ENCODE measurements at places on chromosomes 16 and 17.

GRCh38 chr17:67171560-67171959, 73.4 kb downstream of the HELZ start:
- DNase-seq, result no peak

DNA sequence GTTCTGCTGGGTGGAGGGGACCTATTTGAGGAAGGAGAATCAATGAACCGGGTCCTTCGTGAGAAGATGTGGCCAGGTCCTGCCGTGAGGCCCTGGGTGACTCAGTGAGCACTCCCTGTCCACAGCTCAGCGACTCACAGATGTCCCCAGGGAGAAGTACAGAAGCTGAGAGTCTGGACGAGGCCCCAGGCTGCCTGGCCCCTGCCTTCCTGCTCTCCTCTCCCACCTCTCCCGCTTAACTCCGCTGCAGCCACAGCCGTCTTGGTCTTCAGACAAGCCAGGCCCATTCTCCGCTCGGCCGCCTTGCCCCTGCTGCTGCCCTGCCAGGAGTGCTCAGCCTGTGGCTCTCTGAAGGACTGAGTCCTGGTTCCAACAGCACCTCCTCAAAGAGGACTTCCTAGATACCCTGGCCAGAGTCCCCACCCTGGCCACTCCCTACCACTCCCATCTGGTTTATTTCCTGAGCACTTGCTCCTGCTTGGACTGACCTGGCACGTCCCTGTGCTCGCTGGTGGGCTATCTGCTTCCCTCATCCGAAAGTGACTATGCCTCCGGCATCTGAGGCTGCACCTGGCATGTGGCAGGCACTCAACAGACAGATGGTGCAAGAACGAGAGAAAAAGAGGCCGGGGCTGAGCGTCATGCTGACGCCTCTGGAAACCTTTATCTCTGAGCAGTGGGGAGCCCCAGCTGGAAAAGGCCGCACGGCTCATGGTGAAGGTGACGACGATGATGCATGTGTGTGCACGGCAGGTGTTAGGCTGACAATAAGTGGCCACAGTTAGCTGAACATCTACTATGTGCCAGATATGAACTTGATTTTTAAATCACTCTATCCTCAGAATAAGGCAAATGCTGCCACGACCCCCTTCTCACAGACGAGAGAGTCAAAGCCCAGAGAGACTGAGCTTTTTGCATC, 9.2 kb upstream of the TNFRSF13B start:
- DNase-seq, result no peak

- no peak for DNase-seq
Measured at GRCh38 chr17:6591599-6592158, 35.3 kb upstream of the PITPNM3 start.

DNA sequence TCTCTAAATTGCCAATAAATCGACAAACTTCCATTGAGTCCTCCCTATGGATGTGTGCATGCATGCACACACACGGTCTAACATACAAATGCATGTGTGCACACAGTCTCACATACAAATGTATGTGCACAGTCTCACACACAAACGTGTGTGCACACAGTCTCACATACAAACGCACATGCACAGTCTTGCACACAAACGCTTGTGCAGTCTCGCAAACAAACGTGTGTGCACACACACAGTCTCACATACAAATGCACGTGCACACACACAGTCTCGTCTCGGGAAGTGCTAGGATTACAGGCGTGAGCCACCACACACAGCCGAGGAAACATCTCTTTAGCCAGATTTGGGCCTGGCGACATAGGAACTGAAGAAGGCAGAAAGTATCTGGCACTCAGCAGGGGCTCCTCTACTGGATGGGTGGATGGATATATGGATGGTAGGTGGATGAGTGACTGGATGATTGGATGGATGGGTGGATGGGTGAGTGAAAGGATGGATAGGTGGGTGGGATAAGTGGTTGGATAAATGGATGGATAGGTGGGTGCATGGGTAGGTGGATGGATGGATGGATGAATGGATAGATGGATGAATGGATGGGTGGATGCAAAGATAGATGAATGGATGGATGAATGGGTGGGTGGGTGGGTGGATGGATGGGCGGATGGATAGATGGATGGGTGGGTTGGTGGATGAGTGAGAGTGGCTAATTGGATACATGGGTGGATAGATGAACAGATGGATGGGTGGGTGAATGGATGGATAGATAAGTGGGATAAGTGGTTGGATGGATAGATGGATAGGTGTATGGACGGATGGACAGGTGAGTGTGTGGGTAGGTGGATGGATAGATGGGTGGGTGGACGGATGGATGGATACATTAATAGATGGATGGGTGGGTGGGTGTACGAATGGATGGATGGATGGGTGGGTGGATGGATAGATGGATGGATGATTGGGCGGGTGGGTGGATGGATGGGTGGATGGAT, 48.9 kb upstream of the FASN start:
- no peak for DNase-seq

DNA sequence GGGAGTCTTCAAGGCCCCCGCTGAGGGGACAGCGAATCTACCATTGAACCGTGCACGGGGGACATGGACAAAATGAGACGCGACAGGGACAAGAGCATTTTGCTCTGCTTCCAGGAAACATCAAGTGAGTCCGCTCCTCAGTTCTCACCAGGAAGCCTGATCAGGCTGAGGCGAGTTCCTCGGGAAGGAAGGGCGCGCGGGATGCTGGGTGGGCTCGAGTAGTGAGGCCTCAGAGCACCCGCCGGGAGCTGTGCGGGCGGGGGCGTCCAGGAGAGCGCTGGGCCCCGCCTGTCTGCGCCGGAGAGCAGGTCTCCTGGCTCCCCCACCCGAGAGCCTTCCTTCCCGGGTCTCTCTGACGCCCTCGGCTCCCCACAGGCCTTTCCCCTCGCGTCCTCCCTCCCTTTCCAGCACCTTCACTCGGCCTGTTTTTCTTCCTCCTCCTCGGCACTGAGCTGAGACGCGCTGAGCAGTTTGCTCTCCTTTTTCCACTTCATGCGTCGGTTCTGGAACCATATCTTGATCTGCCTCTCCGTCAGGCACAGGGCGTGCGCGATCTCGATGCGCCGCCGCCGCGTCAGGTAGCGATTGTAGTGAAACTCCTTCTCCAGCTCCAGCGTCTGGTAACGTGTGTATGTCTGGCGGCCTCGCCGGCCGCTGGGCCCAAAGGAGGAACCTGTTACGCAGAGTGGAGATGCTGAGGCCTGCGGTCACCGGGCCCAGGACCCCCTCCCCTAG, 2.6 kb upstream of the HOXB5 start:
- DNase-seq, result no peak

DNA sequence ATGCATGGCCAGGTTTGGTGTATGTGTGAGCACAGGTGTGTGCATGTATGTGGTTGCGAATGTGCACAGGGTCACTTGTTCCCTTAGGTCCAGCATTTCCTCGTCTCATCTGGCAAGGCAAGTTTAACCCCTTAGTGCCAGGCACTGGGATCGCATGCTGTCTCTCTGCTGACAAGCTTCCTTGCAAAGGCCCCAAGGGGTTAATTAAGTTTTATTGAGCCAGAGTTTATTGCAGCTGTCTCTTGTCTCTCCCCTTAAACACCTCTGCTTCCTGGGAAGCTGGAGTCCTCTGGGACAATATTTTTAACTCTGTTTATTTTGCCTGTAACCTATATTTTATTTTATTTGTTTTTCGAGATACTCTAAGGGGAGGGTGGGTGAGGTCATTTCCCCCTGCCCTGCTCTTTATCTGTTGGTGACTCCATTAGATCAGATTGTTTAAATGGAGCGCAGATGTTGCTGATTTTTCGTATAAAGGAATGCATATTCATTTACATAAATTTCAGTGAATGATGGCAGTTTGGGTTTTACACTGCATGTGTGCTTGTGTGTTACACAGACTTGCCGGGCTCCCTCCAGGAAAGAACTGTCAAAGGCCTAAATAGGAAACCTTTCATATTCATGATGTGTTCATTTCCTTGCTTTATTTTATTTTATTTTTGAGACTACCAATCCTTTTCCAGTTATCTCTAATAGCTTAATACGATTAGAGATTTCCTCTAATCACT, 99.7 kb downstream of the CBLN1 start:
- peak; percentile 38 for DNase-seq

GRCh38 chr17:77674358-77674757, 284.1 kb upstream of the TNRC6C start:
- no peak for DNase-seq

GRCh38 chr17:82065193-82065637, 389 bp downstream of the DUS1L start:
- DNase-seq, result no peak

DNA sequence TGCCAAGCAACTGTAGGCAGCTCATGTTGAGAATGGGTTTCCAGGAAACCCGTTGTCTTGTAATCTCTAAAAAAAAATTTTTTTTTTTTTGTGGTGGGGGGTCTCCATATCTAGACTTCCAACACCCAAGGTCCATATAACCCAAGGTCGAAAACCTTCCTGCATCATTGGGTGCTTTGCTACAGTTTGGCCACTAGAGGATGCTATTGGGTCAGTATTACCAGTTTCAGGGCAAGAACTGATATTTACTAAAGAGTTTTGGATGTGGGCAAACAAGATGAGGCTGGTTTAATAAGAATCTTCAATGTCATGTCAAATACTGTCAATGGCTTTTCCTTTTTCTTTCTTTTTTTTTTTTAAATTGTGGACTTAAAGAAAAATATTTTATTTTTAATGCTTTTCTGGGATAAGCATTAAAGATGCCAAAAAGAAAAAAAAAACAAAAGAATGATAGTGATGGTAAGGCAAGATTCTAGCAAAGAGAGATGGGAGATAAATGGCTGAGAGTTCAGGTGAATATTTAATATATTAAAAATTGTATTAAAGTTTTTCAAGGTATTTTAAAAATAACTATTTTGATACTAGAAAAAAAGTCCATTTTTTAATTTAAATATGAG, 62.2 kb downstream of the DHRS7C start:
- DNase-seq, result peak; percentile 40

GRCh38 chr16:4383591-4384444, 12.2 kb downstream of the VASN start:
- no peak for DNase-seq

GRCh38 chr17:34291721-34292348, 6.3 kb downstream of the CCL11 start:
- no peak for DNase-seq

DNA sequence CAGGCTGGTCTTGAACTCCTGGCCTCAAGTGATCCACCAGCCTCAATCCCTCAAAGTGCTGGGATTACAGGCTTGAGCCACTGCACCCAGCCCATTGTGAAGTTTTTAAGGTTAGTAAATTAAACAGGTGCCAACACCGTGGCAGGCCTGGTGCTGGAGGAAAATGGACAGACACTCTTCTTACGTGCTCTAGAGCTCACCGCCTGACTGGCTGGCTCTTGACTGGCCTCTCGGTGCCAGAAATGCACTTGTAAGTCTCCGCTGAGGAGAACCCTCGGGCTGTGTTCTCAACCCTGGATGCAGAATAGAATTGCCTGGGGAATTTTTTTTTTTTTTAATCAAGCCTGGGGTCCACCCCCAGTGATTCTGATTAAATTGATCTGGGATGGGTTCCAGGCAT, 10.3 kb upstream of the HAS3 start:
- DNase-seq, result no peak

- DNase-seq, result no peak
Measured at GRCh38 chr17:41483531-41483930, 2.6 kb upstream of the KRT35 start.

DNA sequence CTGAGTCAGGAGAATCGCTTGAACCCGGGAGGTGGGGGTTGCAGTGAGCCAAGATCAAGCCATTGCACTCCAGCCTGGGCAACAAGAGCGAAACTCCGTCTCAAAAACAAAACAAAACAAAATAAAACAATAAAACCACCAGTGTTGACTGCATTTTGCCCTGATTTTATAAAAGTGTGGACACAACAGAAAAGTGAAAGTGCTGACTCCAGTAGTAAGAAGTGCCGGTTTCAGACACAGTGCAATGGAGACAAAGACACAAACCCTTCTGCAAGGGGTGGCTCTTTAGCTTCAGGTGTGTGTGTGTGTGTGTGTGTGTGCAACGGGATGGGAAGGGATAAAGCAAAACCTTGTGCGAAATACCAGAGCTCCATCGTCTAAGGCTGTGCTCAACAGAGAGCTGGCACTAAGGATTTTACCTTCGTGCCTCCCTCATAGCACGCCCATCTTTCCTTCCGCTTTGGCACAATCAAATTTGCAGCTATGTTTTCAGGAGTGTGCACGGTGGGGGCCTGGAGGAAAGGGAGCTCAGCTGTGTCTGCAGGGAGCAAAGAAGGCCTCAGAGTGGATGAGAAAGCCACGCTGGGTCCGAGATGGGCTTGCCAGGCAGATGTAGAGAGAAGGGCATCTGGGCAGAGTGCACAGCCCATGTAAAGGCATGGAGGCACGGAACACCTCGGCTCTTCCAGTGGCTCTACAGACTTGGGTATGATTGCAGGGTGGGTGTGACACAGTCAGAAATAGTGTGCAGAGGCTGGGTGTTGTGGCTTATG, 15.5 kb downstream of the MXRA7 start:
- no peak for DNase-seq

- DNase-seq, result peak; percentile 39
Measured at GRCh38 chr16:51818342-51818944, 667.4 kb upstream of the SALL1 start.

DNA sequence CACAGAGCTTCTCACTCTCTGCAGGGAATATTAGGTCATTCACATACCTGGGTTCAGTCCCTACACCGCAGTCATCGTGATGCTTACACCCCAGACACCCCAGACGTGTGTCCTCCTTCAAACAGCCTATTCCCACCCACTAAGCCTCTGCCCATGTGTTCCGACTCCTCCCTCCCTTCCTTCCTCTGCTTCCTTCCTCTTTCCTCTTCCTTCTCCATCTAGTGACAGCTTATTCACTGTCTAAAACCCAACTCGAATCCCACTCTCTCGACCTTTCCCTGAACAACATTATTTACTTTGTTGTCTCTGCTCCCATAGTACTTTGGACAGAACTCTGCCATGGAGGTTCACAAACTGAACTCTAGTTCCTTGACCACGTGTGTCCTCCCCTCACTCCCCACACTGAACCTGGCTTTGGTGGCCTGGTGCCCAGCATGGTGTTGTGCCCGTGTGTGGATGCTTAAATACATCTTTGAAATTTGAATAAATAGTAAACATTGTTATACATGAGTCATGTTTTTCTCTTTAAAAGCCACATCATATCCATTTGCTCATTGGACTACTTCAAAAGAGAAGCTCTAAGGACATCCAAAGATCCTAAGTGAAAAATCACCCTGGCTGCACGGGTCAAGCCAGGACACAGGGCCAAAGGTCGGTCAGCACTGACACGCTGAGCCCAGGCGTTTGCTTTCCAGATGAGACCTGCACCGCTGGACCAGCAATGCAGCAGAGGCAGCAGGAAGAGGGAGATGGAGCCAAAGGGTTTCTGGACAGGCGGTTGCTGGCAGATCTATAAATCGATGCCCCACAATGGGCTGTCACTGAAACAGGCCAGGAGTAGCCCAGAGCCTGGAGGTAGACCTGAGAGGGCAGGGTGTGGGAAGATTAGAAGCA, 14.1 kb upstream of the G6PC1 start:
- DNase-seq, result no peak
